Stimulated activated CD4-positive, alpha-beta T cell treated with anti-CD3 and anti-CD28 coated beads, Interleukin-1b, Interleukin-23, amount 100 ng/mL, for 4 hours (primary cell): ENCODE measurements at places on chromosomes 1 and 21.

DNA sequence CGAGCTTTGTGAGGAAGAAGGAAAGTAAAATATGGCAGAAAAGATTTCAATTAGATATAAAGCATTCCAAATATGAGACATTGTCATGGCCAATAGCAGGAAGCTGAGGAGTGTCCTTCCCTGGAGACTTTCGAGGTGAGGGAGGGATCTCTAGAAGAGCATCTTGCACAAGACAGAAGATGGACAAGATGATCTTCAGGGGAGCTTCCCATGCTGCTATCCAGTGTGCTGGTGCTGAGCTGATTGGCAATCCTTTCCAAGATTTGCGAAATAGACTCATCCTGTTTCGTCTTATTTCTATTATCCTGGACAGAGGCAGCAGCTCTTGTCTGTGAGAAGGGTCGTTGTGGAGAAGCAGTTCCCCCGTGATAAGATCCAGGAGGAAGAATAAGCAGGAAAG lies 342.0 kb upstream of the CAMK1G start:
- DNase-seq, result no peak

DNA sequence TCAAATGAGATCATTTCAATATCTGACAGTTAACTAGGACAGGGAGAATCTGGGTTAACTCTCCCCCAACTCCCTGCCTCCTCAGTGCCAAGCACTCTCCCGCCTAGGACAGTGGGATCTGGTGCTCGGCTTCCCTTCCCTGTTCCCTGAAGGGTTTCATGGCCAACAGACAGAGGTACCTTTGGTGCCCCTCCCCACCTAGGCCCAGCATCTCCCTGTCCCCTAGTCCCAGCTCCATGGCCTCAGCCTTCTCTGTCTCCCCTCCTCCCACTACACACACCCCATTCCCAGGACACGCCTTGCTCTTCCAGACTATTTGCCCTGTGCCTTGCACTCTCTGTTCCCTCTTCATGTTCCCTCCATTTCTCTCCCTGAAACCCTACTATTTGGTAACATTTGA lies 77.1 kb downstream of the CD247 start:
- no peak for DNase-seq

GRCh38 chr21:44706026-44706705 lies 5.2 kb downstream of the TSPEAR start:
- no peak for DNase-seq

GRCh38 chr1:193211539-193211938 lies 25.1 kb upstream of the B3GALT2 start:
- no peak for DNase-seq

GRCh38 chr1:16443975-16444770 lies 3.6 kb downstream of the NECAP2 start:
- DNase-seq, result no peak

GRCh38 chr1:243943671-243944428 lies 93.8 kb upstream of the AKT3 start:
- DNase-seq, result no peak

DNA sequence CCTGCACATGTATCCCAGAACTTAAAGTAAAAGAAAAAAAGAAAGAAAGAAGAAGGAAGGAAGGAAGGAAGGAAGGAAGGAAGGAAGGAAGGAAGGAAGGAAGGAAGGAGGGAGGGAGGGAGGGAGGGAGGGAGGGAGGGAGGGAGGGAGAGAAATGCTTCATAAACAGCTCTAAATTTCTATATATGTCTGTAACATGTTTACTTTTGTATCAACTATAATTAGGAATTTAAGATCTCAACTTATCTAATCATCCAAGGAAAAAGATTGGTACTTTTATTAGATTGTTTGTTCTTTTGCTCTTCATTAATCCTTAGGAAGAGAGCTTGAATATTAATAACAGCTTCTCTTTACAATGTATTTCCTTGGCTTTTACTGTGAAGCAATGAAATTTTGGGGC lies 195.4 kb upstream of the PRMT6 start:
- no peak for DNase-seq

GRCh38 chr1:187622545-187622944 lies 793.8 kb downstream of the PLA2G4A start:
- DNase-seq, result no peak

DNA sequence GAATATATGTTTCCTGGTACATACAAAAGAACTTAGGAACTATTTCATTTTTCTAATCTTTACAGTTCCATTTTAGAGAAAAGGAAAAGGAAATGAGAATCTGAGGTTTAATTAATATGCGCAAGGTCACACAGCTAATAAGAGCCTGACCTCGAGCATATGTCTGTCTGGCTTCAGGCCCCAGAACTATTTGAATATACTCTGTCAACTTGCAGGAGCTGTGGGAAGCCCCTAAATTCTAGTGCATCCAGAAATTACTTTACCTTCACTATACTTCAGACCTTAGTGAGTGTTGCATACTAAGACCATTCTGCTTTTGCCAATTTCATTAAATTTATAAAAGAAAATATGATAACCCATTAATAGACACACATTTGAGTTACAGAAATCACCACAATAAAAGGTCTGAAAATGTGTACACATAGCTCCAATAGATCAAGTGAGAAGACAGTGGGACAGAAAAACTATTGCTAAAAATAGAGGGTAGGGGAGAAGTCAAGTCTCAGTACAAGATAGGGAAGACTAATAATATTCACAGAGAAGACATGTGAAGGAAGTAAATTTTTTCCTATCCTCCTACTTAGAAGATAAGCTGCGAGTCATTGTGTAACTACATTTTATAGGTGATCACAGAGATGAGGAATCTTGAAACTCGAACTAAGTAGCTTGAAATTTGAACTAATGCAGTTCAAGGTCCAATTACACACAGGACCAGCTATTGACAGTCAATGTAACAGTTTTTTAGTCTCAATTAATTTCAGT lies 3.8 kb downstream of the RGS13 start:
- no peak for DNase-seq

- no peak for DNase-seq
Observed at GRCh38 chr1:205069371-205070125, 14.7 kb downstream of the TMEM81 start.

GRCh38 chr1:185396126-185396525 lies 79.1 kb upstream of the IVNS1ABP start:
- no peak for DNase-seq

DNA sequence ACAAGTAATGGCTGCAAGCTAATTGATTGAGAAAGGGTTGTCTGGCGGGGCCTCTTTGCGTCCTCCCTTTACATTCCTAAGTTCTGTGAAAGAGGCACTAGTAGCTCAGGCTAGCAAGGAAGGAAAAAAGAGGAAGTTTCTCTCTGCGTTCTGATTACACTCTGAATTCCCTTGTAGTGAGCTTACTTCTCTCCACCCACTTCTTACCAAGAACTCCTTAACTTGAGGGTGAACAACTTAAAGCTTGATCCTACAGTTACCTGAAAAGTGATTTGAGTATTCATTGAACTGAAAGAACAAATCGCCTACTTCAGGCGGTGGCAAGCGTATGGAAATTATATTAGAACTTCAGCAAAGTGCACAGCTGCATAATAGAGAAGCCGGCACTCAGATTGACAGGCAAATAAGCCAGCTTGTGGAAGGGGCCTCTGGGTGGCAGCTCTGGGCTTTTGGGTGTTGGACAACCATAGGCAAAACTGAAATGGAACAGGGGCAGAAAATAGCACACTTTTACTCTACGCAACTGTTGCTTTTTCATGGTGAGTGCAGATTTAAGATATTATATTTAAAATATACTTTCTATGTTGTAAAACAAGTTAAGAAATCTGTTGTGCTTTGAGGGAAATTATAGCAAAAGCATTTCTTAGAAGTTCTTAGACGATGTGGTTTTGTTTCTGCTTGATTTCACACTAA lies 464.5 kb downstream of the USP25 start:
- no peak for DNase-seq

DNA sequence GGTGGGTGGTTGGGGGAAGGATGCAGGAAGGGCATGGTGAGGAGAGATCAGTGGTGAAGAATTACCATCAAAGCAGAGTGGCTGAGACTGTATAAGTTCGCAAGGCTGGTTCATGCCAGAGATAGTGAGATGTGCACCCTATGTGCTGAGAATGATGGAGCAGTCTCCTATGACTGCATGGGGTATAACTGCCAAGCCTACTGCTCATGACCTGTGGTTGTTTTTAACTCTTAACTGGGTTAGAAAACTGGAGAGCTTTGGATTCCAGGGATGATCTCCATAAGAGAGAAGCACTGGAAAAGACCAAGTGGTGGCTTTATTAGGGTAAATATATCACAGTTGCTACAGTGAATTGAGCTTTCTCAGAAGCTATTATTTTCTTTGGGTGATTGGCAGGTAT lies 16.2 kb downstream of the WNT2B start:
- DNase-seq, result no peak

DNA sequence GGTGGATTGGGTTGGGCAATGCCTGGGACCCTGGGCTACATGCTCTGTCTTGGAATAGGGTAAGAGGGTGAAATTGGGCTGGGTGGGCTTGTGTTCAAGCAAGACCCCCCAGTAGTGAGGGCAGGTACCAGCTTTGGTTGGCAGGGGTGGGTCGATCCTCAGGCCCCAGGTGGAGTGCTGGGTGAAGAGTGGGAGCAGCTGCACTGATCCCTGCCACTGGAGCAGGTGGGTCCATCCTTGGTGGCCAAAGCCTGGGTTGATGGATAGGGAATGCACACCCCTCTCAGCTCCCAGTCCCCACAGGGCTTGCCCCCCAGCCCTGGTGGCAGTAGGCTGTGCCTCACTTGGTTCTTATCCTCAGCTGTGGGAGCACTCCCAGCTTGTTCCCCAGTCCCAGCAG lies 135.2 kb downstream of the PCBP3 start:
- no peak for DNase-seq

GRCh38 chr1:224726441-224727182 lies 110.5 kb downstream of the CNIH3 start:
- no peak for DNase-seq

DNA sequence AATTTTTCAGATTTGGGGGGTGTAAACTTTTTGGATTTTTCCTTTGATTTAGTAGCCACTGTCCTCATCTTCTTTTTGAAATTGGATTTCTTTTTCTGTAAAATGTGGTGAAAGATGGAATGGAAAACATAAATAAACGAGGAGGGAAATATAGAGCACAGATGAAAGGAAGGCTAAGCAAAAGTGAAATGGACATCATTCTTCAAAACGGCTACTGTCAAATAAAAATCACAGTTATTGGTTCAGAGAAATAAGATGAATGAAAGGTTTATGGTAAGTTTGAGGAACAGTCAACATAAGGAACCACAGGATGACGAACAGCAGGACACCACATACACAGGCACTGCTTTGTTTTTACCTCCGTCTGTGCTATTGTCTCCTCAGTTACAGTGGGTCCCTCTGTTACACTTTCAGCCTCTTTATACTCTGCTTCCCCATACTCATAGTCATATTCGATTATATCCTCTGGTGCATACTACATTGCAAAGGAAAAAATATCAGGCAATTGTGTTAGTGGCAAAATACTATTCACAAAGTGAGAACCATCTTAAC lies 82.4 kb downstream of the COL11A1 start:
- no peak for DNase-seq

GRCh38 chr1:175385316-175385715 lies 192.7 kb upstream of the KIAA0040 start:
- DNase-seq, result no peak

DNA sequence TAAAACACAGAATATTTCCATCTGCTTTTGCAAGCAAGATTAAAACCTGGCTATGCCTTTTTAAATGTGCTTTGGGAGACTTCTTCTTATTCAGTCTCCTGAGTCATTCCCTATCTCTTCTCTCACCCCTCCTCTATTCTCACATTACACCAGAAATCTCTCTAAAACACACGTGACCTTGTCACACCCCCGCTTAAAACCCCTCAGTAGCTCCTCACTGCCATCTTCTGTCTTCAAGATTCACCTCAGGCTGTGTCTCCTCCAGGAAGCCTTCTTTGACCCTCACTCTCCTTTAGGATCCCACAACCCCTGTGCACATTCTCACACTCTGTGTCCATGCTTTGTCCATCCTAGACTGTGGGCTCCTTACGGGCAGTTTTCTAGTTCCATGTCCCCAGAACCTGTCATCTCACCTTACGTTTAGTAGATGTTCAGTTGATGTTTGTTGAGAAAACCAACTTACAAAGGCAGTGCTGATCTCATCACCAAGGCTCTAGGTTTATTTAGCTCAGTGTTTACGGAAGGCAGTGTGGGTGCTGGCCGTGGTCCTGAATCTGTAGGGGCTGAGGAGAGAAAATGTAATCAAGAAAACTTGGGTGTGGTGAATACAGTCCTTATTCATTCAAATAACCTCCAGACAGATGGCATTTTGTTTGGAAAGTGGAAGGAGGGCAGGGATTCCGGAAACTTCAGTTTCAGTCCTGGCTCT lies 143.5 kb downstream of the DMRTA2 start:
- DNase-seq, result no peak

- DNase-seq, result no peak
Observed at GRCh38 chr1:100581096-100581705, 43.3 kb downstream of the GPR88 start.

- no peak for DNase-seq
Observed at GRCh38 chr1:222759451-222760035, 22.5 kb downstream of the FAM177B start.

DNA sequence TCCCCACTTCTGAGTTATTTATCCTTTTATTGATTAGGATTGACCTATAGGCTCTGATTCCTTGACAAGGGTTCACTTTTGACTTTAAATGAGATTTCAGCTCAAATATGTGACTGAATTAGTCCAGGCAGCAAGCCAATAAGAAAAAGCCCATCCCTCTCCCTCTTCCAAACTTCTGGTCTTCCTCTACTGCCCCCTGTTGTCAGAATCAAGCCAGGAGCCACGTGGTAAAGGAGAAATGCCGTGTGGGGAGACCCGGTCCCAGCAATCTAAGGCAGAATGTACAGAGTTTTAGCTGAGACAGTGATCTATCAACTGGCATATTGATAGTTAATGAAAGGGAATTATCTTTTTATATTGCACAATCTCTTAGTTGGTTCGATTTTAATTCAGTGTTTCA lies 5.2 kb downstream of the ADAMTS5 start:
- no peak for DNase-seq
